ENCODE measurements at places on chromosomes 5 and 9.

GRCh38 chr5:36146390-36146789 is 5.3 kb downstream of the LMBRD2 start:
- DNase-seq = no peak

GRCh38 chr9:5863092-5863746 is 27.5 kb upstream of the MLANA start:
- DNase-seq = no peak

DNA sequence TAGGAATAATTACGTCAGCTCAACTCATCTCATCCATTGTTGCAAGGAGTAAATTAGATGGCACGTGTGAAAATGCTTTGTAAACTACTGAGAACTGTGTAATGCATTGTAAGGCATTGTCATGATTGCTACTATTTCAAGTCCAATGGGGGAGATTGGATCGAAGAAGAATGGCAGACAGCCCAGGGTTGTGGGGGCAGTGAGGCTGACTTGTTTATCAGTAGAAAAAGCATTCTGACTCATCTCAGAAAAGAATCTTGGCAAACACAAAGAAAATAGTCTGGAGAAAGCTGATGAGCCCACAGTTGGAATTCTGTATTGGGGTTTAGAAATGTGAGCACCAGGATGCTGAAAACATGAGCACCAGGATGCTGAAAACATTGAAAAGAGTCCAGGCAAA is 28.0 kb upstream of the DAP start:
- DNase-seq = no peak

GRCh38 chr9:119707228-119707845 is 338.1 kb upstream of the BRINP1 start:
- no peak for DNase-seq

- no peak for DNase-seq
Measured at GRCh38 chr9:111108946-111109345, 70.7 kb upstream of the LPAR1 start.

DNA sequence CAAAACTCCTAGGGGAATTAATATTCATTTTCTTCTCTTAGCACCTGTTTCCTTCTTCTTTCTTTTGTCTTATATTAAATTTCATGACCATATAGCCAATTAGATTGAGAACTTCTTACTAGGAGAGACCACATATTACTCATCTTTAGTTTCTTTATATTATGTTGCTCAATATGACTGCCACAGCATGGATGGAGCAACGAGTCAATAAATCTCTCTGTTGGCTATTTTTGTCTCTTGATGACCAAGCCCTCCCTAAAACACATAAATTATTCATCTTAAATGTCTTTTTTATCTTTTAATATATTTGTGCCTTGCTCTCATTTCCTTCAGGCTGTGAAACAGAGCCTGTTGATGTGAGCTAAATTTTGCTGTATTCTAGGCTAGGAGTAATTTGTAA is 123.0 kb downstream of the ADAMTSL1 start:
- DNase-seq = no peak

DNA sequence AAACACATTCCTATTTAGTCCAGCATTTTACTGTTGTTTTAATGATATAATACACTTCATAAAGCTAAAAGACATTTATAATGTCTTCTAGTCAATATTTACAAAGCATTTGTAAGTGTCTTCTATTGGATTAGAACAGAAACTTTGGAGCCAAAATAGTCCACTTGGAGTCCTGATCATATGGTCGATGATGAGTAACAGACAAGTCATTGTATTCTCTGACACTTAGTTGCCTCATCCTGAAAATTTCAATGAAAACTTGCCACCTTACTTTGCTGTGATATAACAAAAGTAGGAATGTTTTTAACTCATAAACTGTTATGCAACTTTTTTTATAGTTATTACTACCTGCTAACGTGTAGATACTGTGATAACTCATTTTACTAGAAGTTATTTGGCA is 132.5 kb downstream of the GABRB2 start:
- DNase-seq = no peak

DNA sequence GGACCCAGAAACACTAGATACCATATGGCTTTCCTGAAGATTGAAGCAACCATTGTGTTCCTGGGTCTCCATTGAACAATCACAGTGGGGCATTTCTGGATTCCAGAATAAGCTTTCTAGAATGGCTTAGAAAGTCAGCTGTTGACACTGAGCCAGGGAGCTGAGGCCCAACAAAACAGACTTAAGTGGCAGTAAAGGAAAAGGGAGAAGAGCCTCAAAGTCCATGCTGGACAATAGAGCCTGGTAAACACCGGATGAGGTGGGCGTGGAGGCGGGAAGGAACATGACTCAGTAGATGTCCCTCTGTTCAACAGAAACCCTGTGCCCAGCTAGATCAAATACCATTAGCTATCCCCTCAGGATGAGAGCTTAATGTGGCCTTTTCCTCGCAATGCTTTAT is 14.8 kb downstream of the SPARC start:
- no peak for DNase-seq

- no peak for DNase-seq
Measured at GRCh38 chr5:119078861-119079260, 8.0 kb downstream of the DMXL1 start.

- peak; percentile 12 for DNase-seq
Measured at GRCh38 chr9:93052791-93053540, 5.5 kb upstream of the SUSD3 start.

GRCh38 chr9:92402360-92402759 is 2.0 kb downstream of the OGN start:
- DNase-seq = no peak

GRCh38 chr5:144844086-144844485 is 673.4 kb downstream of the KCTD16 start:
- DNase-seq = no peak

DNA sequence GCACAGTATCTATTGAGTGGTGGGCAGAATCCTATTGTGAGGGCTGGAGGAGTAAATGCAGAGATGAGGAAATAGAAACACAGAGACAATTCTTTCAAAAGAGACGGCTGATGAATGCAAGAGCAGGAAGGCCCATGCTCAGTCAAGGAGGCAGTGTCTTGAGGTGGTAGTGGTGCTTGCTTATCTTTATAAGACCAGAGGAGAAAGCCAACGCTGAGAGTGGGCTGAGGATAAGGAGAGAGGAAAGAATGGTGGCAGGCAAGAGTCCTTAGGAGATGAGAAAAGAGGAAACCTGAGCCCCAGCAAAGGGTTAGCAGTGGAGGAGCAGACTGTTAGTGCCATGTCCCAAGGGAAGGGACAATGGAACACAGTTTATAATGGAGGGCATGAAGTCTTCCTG is 86.0 kb downstream of the SNCAIP start:
- DNase-seq = no peak

DNA sequence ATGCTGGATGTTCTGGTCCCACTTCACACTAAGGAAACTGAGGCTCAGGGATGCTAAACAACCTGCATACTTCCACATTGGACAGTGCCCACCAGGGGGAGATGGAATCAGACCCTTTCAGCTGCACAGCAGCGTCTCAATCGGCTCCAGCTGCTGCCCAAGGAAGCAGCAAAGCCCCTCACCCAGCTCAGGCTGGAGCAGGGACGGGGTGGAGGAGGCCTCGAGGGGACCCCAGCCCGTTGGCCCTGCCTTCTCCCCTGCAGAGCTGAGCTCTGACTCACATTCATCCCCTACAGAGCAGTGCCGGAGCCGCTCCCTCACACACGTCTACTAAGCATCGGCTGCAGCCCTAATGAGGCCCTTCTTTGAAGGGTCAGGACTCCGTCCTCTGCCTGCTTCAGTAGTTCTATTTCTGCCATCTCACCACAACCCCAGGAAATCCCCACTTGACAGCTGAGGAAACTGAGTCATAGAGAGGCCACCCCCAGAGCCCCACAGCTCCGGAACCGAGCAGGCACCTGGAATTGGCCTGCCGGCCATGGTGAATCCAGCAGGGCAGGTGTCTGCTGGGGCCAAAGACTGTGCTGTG is 21.5 kb upstream of the SUSD3 start:
- no peak for DNase-seq

GRCh38 chr9:126536131-126536530 is 77.6 kb upstream of the LMX1B start:
- DNase-seq = no peak

DNA sequence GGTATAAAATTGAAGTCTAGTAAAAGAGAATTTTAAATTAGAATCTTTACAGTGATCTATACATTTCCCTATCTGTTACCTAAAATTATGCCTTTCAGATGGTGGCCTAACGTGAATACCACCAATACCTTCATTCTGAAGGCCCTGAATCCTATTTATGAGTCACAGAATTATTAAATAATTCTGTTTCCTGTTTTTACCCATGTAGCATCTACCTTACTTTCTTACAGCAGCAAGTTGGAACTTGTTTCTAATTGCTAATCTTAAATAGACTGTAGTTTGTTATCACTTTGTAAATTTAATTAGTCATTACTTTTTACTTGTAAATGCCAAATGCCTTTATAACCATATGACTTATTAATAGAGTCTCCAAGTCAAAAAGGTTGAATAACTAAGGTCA is 135.0 kb downstream of the PDE4D start:
- no peak for DNase-seq

GRCh38 chr9:108588246-108588645 is 267.5 kb downstream of the ACTL7B start:
- no peak for DNase-seq

- no peak for DNase-seq
Measured at GRCh38 chr5:72955143-72955767, 586 bp upstream of the FCHO2 start.

DNA sequence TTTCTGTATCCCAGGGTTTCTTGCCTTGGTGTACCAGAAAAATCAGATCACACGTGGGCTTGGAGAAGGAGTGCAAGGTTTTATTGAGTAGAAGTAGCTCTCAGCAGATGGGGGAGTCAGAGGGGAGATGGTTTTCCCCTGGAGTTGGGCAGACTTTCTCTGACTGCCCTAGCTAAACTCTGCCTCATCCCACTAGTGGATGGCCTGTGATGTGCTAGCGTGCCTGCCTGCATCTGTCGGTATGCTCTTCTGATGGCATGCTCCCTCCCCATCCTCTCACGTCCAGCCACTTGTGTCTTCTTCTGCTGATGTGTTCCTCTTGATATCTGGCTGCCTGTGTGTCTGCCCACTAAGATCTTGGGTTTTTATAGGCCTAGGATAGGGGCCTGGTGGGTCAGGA is 616.1 kb upstream of the RGMB start:
- no peak for DNase-seq

DNA sequence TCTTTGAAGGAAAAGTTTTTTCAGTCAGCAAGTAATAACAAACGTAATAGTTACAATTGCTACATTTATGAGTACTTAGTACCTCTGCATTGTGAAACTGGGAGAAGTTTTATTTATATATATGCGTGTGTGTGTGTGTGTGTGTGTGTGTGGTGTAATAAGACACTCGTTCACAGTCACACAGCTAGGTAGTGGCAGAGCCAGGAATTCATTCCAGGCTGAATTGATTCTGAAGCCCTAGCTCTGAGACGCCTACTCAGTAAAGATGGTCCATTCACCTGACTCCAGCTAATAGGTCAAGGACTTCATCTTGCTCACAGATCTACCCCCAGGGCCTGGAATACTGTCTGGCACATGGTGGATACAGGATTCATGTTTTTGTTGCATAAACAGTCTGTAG is 13.6 kb upstream of the CAST start:
- no peak for DNase-seq

- no peak for DNase-seq
Measured at GRCh38 chr5:167802755-167803431, 488.6 kb upstream of the WWC1 start.

DNA sequence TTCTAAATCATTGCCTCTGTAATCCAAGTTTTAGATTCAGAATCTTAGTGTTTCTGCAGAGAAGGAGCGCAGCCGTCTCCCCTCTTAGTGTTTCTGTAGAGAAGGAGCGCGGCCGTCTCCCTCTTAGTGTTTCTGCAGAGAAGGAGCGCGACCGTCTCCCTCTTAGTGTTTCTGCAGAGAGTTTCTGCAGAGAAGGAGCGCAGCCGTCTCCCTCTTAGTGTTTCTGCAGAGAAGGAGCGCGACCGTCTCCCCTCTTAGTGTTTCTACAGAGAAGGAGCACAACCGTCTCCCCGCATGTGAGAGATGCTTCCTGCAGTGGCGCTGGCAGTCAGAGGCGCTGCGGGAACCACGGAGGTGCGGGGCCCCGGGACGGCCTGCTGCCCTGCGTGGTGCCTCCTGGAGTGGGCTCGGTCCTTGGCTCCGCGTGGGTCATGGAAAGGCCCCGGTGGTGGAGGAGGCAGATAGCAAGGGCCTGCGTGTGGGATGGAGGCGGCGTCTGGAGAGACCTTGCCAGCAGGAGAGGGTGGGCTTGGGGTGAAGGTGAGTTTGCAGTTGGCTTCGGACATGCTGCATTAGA is 10.9 kb downstream of the CEP72 start:
- DNase-seq = no peak

- no peak for DNase-seq
Measured at GRCh38 chr9:101516655-101517054, 17.0 kb upstream of the RNF20 start.

DNA sequence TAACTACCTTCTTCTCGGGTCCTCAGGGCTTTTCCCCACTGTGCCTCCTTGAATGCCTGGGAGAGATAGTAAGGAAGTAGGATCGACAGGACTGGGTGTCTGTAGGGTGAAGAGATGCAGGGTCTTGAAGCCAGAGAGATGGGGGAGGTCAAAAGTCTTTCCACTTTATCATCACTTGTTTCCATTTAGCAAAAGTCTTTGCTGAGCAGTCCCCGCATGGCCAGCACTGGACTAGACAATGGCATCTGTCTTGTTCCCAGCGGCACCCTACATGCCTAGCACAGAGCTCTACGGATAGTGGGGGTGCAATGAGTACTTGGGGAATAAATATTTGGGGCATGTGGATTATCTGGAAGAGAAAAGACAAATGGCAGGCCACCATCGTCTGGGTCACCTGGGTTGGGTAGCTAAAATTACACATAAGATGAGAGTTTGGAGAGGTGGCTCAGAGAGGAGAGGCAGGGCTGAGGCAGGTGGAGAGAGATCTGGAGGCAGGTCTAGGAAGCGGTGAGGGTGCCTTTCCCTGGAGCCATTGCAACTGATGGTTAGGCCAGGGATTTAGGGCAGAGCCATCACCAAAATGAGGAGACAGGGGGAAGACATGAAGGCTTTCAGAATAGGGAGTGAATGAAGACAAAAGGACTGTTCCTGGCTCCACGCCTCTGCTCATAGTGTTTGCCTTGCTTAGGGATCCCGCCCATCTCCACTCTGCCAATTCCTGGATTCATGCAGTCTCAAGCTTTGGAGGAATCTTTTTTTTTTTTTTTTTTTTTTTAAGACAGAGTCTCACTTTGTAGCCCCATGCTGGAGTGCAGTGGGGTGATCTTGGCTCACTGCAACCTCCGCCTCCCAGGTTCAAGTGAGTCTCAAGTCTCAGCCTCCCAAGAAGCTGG is 250.8 kb upstream of the KLF4 start:
- no peak for DNase-seq

GRCh38 chr9:93645149-93645889 is 68.9 kb downstream of the PHF2 start:
- DNase-seq = no peak

- DNase-seq = no peak
Measured at GRCh38 chr5:37055383-37055990, 178.9 kb downstream of the NIPBL start.

DNA sequence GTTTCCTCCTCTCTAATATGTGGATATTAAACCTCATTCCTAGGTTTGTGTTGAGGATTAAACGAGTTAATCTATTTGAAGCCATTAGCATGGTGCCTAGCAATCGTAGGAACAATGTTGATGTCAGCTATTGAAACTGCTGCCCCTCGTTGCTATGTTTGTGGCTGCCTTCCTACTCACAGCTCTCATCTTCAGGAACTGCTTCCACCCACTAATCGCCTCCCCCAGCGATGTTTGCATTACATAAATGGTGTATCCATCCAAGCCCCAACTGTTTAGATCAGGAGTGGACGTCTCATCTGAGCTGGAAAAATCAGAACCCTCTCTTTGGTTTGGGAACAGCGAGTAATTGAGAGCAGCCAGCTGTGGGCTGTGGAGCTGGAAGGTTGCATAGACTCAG is 416.6 kb downstream of the ARHGEF28 start:
- no peak for DNase-seq
